ENCODE measurements at places on chromosomes 2 and 18.

GRCh38 chr2:74690571-74690970 is 36.5 kb downstream of the SEMA4F start:
- DNase-seq, result peak; percentile 78

DNA sequence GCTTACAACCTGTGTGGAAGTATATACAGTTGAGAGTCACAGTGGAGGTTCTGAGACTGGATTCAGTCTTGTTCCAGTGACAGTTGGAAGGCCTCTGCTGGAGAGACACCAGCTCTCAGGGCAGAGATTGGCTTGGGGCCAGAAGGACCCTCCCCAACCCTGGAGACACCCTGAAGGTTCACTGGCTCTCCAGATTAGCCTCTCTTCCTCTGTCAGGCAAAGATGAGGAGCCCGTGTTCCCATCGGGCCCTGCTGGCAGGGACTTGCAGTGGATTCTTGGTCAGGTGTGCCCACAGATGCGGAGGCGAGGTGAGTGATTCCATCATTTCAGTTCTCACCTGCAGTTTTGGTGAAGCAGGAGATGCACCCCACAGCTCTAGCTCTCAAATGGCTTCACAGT is 78.6 kb downstream of the FAM210A start:
- no peak for DNase-seq

- DNase-seq, result no peak
Measured at GRCh38 chr2:146506851-146507250, 1338.0 kb upstream of the ACVR2A start.

DNA sequence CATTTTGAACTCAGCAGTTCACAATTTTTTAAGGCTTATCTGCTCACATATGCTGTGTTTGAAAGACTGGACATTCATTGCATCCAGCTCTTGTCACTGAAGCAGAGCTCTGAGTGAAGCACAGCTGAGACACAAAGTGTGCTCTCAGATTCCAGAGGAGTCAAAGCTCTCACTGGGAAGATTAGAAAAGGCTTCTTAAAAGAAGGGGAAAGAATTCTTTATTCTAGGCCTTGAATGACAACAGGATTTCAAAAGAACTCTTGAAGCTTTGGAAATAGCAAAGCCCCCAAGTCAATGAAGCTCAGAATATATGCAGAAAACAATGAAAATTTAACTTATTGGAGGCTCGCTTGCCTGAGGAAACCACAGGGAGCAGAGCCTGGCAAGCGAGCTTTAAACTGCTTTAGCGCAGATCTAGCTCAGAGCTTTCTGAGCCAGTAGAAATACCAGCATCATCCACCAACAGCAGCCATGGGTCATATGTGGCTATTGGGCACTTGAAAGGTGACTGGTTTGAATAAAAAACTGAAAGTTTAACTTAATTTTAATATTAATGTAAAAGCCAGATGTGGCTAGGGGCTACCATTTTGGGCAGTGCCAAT is 369.7 kb downstream of the OSR1 start:
- peak; percentile 44 for DNase-seq

- peak; percentile 35 for DNase-seq
Measured at GRCh38 chr2:142849820-142850219, 27.6 kb upstream of the KYNU start.

- DNase-seq, result peak; percentile 61
Measured at GRCh38 chr2:10097352-10098148, 17.3 kb upstream of the CYS1 start.

- DNase-seq, result peak; percentile 41
Measured at GRCh38 chr2:133303150-133303549, 265.1 kb downstream of the NCKAP5 start.

DNA sequence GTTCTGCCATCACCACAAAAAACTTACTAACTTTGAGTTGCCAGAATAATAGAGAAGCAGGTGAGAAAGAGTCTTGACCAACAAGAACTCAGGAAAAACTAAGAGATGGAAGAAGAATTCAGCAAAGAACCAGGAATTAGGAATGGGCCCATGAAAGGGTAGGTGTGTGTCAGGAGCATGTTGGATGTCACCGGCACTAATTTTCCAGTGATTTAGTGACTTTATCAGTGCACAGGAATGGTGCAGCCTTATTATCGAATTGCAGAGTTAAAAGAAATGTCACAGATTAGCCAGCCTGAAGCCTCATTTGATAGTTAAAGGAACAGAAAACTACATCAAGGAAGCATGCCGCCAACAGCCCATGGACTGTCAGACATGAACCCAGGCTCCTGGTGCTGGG is 9.0 kb upstream of the BOD1L2 start:
- no peak for DNase-seq

DNA sequence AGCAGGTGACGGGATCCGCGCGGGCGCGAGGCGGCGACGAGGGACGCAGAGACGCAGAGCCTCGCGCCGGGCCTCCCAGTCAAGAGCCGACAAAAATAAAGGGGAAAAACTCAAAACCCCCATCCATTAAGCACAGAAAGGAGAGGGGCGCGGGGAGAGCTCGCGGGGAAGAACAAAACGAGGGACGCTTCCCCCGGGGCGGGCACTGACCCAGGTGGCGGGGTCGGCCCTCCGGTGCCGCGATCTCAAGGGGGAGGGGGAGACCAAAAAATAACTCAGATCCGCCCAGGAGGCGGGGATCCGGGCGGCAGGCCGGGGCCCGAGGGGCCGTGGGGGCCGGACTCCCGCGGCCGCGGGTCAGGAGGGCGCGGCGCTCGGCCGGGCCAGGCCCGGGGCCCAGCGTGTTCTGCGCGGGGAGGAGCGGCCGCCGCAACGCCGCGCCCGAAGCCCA is 597 bp downstream of the RNF103 start:
- no peak for DNase-seq

GRCh38 chr2:221724631-221725203 is 152.6 kb upstream of the EPHA4 start:
- no peak for DNase-seq

DNA sequence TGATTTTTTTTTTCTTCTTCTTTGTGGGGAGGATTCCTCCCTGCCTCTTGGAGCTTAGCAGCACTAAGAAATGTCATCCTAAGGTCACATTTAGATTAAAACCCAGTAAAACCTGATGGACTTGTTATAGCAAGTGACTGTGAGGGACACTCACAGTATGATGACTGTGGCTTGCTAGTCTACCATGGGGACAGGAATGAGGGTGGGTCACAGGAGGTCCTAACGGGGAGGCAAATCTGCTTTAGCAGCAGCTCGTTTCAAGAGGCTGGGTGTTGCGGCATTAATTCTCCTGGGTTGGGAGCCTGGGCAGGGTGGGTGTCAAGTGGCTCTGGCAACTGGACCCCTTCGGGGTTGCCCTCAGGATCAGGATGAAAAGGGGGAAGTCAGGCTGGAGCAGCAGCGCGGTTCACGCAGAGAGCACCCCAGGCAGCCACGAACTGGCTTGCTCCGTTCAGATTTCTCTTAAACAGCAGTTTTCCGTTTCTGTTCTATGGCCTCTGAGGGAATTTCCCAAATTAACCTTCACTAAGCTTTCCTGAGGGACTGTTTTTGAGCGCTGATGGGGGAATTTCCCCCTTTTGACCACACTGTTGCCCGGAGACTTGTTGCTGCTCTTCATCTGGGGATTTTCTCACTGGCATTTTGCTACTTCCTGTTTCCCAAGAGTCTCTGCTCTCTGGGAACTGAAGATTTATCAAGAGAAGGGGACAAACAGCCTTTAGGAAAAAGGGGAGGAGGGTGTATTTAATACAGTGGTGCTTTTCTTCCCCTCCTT is 59.8 kb upstream of the PELI1 start:
- peak; percentile 79 for DNase-seq

- no peak for DNase-seq
Measured at GRCh38 chr2:146950911-146951310, 893.9 kb upstream of the ACVR2A start.

GRCh38 chr2:98296440-98296839 is 49.8 kb upstream of the CNGA3 start:
- DNase-seq, result peak; percentile 9

DNA sequence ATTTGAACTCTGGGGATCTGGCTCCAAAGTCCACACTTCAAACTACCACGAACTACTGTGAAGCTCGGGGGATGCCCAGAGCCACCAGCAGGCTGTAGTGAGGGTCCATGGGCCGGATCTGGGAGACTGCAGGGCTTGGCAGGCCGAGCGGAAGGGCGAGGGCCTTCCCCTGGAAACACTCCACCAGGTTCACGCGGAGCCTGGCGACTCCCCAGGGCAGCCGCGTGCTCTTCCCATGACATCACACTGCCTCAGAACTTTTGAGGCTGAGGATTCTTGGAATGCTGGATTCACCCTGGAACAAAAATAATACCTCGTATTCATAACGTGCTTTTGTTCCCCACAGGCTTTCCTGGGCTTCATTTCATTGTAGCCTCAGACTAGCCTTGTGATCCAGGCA is 201.0 kb downstream of the SMAD7 start:
- peak; percentile 50 for DNase-seq

DNA sequence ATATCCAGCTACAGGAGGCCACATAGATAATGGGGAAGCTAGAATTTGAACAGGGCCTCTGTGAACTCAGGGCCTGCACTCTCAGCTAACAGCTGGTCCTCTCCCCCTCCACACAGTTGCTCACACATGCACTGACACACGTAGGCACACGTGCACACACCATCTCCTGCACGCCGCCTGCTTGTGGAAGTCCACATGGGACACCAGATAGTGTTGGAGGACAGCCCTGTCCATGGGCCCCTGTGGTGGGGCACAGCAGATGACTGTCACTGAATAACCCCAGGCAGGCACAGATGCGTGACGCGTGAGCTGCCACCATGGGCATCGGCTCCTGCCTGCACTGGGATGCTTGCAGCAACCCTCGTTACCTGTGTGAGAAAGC is 52.9 kb downstream of the ADI1 start:
- no peak for DNase-seq

DNA sequence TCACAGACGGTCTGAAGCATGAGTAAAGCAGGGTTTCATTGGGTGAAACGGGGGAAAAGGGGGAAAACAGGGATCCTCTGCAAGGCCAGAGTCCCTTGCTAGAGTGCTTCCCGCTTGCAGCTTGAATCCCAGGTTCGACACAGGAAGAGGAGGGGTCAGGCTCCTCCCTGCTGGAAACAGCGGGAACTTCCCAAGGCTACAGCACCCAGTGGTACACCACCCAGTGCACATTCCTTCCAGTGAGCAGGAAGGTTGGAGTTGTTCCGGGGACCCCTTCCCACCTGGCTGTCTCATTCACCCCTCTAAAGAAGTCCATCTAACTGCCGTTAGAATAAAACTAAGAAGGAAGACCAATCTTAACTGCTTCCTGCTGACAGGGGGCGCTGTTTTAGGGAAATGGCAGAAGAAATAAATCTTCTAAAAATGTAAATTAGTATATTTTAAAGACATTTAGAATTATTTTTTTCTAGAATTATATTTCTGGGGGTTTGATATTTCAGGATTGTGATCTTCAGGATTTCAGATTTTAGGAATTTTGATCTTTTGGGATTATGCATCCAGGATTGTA is 230.9 kb downstream of the RBM43 start:
- no peak for DNase-seq

- DNase-seq, result no peak
Measured at GRCh38 chr2:60312618-60313017, 240.8 kb downstream of the BCL11A start.

DNA sequence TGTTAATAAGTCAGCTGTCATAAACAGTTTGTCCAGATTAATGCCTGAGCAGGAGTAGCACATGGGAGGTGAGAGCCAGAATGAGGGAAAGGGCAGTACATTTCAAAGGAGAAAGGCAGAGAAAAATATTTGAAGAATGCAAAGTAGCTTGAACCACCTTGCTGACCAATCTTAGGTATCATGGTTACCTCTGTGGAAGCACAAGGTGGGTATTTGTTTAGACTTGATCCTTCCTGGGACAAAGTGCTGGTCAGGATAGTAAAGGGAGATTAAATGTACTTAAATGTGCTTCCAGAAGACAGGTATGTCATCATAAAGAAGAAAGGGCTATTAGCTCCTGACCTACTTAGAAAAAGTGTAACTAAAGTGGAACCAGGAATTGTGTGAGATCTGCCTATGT is 105.0 kb downstream of the LRRTM1 start:
- DNase-seq, result no peak

- no peak for DNase-seq
Measured at GRCh38 chr2:181752301-181752700, 72.0 kb upstream of the NEUROD1 start.

DNA sequence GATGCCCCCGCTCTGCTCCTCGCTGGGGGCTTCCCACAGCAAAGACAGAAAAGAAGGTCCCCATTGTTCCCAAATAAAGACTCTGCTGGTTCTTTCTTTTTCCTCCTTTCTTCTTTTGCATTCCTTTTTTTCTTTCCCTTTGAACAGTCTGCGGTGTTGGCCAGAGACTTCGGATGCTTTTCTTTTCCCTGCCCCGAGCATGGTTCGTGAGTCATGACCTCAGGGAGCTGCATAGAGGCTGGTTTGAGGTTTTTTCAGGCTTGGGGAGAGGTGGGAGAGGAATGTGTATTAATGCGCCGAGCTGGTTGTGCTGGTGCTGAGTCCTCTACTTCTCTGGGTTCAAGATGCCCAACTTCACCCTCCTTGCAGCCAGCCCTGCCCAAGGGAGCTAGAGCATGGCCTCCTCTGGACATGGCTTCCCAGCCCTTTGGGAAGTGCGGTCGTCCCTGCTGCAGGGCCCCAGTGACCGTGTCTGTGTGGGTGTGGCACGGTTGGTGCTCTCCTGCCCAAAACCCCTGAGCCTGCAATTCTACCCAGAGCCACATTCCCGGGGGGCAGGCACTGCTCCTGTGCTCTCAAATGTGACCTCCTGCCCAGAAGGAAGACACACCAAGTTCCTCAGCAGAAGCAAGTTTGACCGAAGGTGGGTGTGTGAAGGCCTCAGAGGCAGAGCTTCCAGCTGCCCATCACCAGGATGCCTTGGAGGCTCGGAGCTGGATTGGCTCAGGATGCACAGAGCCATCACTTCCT is 9.0 kb upstream of the ARHGEF4 start:
- DNase-seq, result peak; percentile 77

GRCh38 chr2:62529758-62530157 is 23.8 kb upstream of the TMEM17 start:
- DNase-seq, result no peak

DNA sequence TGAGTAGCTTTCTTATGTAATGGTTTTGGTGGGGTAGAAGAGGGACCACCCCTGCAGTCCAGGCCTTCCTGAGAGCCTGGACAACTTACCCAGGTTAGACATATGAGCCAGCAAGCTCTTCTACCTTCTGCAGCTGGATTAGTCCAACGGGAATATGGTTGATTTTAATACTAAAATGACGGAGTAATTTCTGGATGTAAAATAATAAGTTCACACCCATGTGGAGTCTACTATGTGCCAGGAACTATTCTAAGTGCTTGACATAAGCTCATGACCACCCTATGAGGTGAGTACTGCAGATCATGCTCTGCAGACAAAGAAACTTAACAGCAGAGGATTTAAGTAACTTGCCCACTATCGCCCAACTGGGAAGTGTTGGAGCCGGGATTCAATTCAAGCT is 45.5 kb downstream of the DPP4 start:
- no peak for DNase-seq

Measured in choroid plexus epithelial cell (primary cell).